ENCODE measurements at places on chromosomes 7 and 10.
A peak's percentile ranks its signal among the peaks of the same experiment; 100 is the strongest.

DNA sequence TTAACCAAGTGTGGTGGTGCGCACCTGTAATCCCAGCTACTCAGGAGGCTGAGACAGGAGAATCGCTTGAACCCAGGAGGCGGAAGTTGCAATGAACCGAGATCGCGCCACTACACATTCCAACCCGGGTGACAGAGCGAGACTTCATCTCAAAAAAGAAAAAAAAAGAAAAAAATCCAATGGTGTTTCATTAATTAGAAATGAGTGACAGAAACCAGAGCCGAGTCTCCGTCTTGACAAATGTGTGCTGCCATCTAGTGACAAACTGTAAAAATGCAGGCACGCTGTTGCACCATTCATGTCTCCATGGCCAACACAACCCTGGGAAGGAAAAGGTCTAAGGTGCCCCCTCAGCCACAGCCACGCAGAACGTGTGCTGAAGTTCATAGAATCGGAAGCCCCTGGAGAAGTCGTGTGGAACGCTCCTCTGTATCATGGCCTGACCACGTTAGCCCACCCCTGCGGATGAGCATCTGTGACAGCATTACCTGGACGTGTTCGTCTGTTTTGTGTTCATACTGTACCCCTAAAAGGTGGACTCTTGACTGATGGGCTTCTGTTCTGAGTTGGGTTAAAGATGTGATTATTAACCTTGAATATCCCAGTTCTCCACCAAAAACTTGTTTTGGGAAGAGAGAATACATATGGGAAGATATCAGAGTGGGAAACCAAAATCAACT lies 94.9 kb downstream of the LYZL2 start:
- peak; percentile 63 for DNase-seq

DNA sequence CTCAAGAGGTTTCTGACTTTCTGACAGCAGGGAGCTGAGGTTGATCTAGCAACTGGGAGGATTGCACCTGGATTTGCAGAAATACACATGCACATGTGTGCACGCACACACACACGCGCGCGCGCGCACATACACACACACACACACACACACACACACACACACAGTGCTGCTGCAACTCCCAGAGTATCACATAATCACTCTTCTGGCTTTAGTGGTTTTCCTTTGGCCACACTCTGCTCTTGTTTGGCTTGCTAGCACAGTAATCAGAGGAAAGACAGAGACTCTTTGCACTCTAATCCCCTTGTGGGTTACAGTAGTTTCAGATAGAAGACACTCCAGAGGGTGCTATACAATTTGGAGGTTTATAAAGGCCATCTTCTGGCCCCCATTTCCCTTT lies 705.0 kb downstream of the AUTS2 start:
- no peak for DNase-seq

- no peak for DNase-seq
These were observed 4.2 kb downstream of the NUB1 start for GRCh38 chr7:151345576-151346469.

- no peak for DNase-seq
These were observed 304.0 kb downstream of the ZEB1 start for GRCh38 chr10:31622978-31623377.

- no peak for DNase-seq
These were observed 101.0 kb downstream of the SVIL start for GRCh38 chr10:29533696-29534285.

DNA sequence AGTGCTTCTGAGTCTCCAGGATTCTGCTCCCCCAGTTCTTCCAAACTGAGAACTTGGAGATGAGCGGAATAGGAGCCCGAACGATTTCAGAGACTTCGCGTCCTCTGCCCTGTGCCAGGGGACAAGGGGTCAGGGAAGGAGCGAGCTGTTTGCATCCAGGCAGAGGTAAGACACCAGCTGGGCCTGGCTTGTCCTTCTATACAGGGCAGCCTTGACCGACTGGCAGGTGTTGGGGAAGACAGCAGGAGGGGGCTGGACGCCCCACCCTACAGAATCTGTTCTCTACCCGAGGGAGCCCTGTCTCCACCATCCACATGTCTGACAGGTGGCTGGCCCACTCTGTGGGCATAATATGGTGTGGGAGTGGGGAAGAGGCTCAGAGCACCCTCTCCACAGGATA lies 7.1 kb downstream of the SPOCK2 start:
- DNase-seq: no peak

DNA sequence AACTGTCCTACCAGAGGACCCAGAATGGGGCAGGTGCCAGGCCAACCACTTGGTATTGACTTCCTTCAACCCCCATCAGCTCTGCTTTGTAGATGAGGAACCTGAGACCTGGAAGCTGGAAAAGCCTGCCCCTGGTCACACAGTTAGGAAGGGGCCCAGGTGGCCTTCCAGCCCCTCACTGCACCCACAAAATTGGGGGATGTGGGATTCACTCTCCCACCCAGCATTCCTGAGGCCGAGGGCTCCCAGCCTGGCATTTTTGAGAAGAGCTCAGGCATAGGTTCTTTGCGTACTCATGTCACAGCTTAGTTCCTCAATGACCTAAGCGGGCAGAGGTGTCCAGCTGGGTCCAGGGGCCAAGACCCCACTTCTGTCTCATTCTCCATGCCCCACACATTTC lies 46.1 kb downstream of the EBF3 start:
- DNase-seq: no peak

DNA sequence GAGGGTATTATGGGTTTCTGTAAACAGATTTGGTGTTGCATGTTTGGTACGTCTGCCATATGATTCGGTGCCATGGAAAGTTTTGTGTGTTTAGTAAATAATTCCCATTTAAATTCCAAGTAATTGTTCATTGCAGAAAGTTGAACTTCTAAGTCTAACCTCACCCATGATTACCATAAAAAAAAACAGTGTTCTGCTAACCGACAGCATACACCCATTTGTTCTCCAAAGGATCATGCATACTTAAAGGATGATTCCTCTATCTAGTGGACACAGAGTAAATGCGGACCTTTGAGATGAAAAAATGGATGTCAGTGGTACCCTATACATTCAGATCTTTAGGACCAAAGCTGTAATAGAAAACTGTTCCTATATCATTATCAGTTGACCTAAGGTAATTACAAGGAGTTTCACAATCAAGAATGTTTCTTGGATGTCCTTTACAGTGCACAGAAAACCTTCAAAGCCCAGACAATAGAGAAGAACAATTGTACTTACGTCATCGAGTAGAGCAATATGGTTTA lies 209.9 kb downstream of the CRPPA start:
- no peak for DNase-seq

DNA sequence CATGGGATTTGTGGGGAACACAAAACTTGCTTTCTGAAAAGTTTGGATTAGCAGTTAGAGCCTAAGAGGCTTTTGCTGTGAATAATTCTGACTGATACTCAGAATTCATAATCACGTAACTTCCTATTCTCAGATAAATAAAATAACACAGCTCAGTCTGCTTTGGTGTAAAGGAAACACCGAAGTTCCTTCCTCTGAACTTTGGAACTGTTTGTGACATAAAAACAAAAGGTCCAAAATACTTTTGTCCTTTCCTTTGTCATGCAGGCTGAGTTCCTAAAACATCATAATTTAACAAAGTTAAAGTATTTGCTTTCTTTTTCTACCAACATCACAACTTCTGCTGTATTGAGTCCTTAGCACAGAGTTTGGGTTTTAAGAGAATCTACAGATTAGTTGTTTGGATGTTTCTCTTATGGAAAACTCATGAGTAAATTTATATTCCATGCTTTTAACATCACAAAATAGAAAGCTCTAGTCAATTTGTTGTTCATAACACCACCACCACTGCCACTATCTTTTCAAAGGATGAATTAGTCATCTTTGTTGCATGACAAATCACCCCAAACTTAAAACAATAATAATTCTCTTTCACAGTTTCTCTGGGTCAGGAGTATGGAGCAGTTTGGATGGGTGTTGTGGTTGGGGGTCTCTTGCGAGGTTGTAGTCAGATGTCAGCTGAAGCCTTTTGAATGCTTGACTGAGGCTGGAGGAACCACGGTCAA lies 123.4 kb downstream of the REEP3 start:
- DNase-seq: no peak

- DNase-seq: peak; percentile 64
These were observed 274.4 kb downstream of the THSD7A start for GRCh38 chr7:11557627-11558026.

DNA sequence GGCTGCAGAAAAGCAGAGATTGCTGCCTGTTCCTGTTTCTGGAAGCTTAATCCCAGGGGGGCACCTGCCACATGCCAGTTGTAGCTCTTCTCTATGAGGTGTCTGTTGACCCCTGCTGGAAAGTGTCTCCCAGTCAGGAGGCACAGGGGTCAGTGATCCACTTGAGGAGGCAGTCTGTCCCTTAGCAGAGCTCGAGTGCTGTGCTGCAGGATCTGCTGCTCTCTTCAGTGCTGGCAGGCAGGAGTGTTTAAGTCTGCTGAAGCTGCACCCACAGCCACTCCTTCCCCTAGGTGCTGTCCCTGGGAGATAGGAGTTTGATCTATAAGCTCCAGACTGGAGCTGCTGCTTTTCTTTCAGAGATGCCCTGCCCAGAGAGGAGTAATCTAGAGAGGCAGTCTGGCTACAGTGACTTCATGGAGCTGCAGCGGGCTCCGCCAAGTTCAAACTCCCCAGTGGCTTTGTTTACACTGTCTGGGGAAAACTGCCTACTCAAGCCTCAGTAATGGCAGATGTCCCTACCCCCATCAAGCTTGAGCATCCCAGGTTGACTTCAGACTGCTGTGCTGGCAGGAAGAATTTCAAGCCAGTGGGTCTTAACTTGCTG lies 57.6 kb upstream of the CROT start:
- no peak for DNase-seq

- DNase-seq: peak; percentile 74
These were observed 3.4 kb upstream of the CHST12 start for GRCh38 chr7:2399848-2400587.

DNA sequence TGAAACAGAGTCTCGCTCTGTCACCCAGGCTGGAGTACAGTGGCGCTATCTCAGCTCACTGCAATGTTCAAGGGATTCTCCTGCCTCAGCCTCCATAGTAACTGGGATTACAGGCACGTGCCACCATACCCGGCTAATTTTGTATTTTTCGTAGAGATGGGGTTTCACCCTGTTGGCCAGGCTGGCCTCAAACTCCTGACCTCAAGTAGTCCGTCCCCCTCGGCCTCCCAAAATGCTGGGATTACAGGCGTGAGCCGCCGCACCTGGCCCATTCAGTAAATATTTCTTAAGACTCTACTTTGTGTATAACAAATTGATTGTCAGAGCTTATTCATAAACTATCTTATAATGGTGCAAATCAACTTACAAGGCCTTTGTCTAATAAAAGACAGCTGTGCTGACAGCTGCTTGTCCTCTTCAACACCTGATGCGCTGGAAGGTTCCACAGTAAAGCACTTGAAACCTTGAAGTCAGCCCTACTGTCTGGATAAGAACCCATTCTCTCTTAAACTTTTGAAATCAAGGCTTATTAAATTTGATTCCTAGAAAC lies 14.7 kb downstream of the ECHDC3 start:
- peak; percentile 33 for DNase-seq
